ENCODE measurements at places on chromosomes 12 and 14. TPM values are rescaled to one million over a fixed set of nuclear protein-coding genes. Genes with fewer than 3 reads are reported as not detected.

VSX2 gene
- not detected for total RNA-seq

KLRK1 gene
- 0.69 TPM for total RNA-seq

OR11G2 gene
- total RNA-seq = not detected

TMEM229B gene
- total RNA-seq = 0.49 TPM

RPL10L gene
- not detected for total RNA-seq

NEUROD4 gene
- not detected for total RNA-seq

TMEM52B gene
- 0.10 TPM for total RNA-seq

KRT2 gene
- 12.1 TPM for total RNA-seq

HSPA2 gene
- total RNA-seq = 19.7 TPM

DNA sequence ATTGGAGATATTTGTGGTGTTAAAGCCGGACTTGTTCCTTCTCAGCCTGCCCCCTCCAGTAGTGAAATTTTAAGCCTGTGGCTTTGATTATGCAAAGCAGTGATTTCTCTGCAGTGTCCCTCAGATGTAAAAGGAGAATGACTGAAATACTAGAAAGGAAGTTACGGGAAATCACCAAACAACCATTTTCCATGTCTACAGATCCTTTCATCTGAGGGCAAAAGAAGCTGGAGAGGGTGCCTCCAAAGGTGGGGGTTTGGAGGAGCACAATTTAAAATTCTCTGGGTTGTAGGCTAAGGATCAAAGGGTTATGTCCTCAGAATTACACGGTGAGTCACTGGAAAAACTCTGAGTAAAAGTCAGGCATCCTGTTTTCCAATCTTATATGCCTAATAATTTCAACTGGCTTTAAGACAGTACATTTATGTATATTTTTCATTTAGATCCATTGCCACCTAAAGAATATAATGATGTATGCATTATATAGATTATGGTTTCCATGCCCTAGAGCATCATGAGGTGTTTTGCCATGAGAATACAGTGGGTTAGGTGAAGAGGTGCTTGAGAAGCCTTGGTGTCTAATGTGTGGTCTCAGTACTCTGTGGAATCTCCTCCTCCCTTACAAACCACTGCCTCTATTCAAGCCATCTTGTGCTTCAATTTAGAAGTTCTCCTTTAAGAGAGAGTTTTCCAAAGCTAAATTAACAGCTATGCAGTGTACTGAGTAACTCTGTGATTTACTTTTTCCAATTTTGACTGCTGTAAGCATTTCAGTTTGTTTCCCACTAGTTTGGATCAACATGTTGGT lies 362.1 kb downstream of the RAD51B start:
- no peak for DNase-seq

DNA sequence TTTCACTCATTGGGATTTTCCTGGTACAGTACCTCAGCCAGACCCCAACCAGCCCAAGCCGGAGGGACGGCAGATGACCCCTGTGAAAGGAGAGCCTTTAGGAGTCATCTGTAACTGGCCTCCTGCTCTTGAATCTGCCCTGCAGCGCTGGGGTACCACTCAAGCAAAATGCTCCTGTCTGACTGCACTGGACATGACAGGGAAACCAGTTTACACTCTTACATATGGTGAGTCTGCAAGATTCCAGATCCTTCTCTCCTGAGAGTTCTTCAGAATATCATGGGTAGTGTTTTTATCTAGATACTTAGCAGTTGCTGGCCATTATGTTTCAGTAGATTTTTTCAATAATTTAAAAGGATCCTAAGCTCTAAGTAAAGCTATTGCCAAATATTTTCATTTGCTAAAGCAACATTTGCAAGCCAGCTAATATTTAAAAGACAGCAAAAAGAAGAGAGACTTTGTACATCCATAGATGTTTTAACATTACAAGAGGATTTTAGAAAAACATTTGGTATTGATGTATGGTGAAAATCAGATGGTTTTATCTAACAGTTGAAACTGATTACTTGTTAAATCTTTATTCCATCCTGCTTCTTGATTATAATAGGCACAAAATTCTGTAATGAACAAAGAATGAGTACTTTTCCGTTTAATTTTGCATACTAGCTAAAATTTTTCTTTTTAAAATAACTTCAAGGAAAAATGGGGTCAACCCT lies 85.1 kb upstream of the ATF1 start:
- DNase-seq = no peak

DNA sequence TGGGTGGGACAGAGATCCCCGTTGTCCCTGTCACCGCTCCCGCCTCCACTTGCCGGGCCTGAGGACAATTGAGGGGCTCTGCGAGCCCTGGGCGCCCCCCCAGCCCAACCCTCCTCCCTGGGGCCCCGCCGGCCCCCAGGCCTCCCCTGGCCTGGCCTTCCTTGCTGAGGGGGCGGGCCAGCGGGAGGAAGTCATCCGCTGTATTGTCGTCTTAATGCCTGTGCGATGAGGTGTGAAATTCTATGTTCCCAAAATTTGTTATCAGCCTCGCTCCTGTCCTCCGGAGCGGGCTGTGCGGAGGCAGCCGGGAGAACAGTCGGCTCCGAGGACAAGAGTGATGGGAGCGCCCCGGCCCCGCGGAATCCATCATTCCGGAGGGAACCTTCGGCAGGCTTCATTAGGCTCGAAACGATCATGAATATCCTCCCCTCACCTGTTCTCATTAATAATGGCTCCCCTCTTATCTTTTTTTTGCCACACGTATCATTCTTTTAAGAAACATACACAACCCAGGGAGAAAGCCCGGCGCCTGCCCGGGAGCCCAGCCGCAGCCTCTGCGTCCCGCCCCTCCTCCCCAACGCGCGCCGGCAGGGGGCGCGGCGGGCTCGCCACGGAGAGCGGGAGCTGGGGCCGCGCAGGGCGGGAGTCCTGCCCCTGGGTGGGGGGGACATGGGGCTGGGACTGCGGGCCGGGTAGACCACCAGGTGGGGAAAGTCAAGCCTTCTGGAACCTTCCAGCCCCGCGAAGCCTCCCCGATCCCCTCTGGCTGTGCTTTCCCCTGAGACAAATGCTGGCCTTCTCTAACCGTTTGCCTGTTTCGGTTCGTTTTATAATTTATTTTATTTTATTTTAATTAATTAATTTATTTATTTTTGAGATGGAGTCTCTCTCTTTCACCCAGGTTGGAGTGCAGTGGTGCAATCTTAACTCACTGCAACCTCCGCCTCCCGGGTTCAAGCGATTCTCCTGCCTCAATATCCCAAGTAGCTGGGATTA lies 17.1 kb upstream of the DLK1 start:
- DNase-seq = peak; percentile 34

DNA sequence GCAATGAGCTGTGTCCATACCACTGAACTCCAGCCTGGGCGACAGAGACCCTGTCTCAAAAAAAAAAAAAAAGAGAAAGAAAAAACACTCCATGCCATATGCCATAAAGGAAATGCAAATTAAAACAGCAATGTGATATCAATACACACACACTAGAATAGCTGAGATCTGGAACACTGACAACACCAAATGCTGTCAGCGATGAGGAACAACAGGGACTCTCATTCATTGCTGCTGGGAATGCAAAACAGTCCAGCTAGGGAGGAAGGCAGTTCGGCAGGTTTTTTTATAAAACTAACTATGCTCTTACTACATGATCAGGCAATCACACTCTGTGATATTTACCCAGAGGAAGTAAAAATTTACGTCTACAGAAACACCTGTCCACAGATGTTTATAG lies 3.4 kb upstream of the ABCB9 start:
- no peak for DNase-seq

- DNase-seq = no peak
These were observed 309.7 kb downstream of the TMEM132D start for GRCh38 chr12:129594098-129594497.

GRCh38 chr12:10405294-10405693 lies 4.3 kb downstream of the KLRC4 start:
- no peak for DNase-seq

DNA sequence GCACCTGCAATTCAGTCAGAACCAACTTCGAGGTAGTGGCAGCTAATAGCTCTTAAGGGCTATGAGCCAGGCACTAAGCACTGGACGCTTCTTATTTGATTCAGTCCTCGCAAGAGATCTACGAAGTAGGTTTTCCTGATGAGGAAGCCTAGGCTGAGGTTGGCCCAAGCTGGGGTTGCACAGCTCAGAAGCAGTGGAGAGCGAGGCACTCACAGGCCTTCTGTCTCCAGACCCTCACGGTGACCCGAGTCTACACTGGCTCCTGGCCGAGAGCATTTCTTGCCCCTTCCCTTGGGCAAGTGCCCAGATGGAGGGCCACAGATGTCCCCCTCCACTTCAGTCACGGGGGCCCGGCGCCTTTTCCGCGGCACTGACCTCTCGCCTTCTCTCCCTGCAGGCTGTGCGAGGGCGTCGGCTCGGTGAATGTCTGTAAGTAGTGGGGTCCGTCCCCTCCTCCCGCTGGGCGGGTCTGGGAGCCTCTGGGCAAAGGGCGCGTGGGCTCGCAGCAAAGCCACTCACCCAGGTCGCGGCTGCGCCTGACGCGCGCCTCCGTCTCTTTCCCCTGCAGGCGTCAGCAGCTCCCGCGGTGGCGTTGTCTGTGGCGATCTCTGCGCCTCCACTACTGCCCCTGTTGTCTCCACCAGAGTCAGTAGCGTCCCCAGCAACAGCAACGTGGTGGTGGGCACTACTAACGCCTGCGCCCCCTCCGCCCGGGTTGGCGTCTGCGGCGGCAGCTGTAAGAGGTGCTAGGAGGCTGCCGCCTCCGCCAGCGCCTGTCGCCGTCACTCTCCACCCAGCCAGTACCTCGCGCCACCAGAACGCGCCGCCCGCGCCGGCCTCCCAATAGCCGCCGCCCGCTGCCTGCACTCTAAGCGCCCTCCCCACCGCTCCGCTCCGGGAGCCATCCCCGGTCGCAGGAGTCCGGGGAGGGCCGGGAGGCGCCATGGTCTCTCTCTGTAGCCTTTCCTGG lies 13.1 kb downstream of the KRT83 start:
- DNase-seq = no peak

DNA sequence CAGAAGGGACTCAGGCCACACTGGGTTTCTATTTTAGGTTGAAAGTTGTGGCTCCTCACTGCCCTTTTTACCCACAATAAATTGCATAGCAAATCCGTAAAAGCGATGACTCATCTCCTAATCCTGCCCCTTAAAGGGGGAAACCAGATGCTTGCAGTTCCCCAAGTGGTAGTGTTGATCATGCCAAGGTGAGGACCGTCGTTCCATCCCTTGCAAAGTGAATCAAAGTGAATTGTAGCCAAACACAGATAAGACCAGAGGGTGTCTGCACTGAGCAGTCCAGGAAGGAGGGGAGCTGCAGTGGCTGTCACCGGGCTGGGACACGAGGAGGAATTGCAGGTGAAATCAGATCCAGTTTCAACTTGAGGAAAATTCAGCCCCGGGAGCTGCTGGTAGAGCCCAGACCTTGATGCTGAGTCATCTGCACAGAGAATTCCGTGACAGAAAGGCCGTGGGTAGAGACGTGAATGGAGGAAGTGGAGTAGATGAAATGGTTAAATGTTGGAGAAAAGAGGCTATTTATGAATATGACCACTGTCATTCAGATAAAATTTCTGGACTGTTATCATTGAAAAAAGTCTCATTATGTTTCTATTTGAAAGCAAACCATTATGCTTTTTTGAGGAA lies 44.2 kb upstream of the MMP17 start:
- no peak for DNase-seq

DNA sequence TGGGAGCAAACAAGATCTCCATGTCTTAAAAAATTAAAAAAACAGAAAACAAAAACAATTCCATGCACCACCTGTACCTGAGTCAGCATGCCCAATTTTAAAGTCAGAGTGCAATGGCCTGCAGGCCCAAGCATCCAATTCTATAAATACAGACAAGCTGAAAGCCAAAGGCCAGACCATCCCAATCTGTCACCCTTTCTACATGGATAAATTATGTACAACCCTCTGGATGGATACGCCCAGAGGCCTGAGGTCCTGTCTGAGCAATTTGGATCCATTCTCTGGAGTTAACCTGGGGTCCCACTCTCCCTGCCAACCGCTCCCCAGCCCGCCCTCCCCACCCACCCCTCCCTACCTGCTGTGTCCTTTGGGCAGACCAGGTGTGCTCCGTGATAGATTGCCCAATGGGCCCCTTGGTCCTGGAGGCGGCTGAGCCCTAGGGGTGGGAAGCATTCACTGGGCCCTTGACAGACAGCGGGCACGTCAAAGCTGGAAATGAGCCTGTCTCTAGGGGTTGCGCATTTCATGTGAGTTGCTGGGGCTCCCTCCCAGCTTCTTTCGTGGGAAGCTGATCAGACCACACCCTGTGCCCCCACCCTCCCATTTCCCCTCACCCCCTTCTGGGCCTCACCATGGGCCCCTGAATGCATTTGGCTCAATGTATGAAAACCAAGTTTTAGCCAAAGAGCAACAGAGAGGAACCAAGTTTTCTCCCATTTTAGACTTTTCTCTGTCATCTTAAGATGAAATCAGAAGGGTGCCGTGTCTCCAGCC lies 171.3 kb downstream of the BCL11B start:
- DNase-seq = no peak

- DNase-seq = no peak
These were observed 8.5 kb upstream of the SYNJ2BP start for GRCh38 chr14:70425354-70425753.

GRCh38 chr12:3014641-3015040 lies 55.4 kb downstream of the TEAD4 start:
- no peak for DNase-seq

- DNase-seq = no peak
These were observed 17.2 kb upstream of the FBLN5 start for GRCh38 chr14:91964724-91965123.

- DNase-seq = no peak
These were observed 274.0 kb upstream of the KITLG start for GRCh38 chr12:88854260-88854659.

DNA sequence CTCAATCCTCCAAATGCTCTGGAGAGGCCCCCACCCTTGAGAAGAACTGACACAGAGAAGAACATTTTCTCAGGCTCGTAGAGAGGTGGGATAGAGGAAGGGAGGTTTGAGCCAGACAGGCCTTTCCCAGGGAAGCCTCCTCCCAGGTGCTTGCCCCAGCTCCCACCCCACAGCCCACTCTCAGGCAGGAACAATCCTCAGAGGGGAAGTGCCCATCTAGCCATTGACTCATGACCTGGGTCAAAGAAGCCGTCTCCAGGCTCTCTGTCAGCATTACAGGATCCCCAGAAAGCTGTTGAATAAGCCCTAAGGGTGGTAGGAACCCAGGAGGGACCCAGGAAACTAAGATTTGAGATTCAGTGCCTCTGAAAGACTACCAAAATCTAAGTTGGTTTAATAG lies 3.8 kb downstream of the AQP6 start:
- no peak for DNase-seq

Data from skin of body (tissue), 3 donors.